ENCODE measurements at places on chromosomes 11 and 22.

DNA sequence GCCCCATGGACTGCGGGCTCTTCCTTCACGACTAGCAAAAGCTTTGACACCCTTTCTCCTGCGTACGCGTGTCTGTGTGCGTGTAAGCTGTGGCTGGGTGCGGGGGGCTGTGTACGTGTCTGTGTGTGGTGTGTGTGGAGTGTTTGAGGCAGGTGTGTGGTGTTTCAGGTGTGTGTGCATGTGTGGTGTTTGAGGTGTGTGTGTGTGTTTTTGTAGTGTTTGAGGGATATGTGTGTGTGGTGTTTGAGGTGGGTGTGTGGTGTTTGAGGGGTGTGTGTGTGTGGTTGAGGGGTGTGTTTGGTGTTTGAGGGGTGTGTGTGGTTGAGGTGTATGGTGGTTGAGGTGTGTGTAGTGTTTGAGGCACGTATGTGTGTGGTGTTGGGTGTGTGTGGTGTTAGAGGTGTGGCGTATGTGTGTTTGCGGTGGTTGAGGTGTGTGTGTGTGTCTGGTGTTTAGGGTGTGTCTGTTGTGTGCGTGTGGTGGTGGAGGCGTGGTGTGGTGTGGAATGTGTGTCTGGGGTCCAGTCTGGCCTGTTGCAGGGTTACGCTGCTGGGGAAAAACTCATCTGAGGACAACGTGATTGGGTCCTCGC is 687 bp upstream of the ARSA start:
- no peak for DNase-seq

DNA sequence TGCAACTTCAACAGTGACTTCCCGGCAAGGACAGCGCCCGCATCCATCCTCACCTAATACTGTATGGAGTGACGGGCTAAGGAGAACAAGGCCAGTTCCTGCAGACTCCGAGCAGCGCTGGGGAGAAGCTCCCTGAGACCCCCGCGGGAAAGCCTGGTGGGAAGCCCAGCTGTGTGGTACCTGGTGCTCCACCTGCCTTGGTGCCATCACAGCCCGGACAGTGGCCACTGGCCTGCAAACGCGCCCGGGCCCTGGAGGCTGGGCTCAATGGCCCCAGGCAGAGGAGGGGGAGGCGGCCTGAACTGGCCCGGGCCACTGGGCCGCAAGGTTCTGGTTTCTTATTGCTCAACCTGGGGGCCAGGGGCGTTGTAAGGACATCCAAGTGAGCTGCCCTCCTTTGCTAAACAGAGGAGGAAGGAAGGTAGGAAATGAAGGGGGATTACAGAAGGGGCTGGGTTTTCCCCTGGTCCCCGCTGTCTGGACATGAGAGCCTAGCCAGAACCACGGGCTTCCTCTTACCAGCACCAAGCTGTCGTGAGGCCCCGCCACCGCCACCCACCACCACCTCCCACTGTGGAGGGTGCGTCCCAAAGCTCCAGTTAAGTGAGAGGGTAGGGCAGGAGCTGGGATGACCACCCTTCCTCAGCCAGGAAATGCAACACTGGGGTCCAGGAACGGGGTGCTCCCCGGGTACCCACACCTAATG is 8.5 kb upstream of the CDC42BPG start:
- DNase-seq, result no peak

DNA sequence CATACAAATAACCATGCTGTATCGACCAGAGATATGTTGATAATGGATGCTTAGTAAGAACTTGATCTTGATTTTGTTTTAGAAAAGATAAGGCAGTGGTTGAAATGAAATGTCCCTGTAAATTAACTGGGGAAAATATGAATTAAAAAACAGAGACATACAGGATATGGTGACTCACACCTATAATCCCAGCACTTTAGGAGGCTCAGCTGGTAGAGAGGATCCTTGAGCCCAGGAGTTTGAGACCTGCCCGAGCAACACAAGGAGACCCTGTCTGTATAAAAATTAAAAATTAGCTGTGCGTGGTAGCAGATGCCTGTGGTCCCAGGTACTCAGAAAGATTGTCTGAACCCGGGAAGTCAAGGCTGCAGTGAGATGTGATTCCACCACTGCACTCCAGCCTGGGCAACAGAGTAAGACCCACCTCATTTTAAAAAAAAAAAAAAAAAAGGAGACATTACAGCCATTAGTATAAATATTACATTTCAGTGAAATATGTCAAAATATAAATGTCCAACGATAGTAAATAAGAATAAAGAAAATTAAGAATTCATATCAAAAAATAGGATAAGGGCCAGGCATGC is 4.6 kb downstream of the PICALM start:
- no peak for DNase-seq

DNA sequence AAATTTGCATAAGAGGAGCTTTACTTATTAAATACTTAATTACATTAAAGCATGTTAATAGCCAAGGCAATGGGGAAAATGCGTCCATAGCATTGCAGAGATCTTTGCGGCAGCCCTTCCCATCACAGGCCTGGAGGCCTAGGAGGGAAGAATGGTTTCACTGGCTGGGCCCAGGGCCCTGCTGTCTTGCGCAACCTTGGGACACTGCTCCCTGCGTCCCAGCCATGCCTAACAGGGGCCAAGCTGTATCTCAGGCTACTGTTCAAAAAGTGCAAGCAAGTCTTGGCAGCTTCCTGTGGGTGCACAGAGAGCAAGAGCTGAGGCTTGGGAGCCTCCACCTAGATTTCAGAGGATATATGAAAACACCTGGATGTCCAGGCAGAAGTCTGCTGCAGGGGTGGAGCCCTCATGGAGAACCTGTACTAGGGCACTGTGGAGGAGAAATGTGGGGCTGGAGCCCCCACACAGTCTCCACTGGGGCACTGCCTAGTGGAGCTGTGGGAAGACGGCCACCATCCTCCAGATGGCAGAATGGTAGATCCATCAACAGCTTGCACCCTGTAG is 46.0 kb downstream of the THAP12 start:
- DNase-seq, result no peak

DNA sequence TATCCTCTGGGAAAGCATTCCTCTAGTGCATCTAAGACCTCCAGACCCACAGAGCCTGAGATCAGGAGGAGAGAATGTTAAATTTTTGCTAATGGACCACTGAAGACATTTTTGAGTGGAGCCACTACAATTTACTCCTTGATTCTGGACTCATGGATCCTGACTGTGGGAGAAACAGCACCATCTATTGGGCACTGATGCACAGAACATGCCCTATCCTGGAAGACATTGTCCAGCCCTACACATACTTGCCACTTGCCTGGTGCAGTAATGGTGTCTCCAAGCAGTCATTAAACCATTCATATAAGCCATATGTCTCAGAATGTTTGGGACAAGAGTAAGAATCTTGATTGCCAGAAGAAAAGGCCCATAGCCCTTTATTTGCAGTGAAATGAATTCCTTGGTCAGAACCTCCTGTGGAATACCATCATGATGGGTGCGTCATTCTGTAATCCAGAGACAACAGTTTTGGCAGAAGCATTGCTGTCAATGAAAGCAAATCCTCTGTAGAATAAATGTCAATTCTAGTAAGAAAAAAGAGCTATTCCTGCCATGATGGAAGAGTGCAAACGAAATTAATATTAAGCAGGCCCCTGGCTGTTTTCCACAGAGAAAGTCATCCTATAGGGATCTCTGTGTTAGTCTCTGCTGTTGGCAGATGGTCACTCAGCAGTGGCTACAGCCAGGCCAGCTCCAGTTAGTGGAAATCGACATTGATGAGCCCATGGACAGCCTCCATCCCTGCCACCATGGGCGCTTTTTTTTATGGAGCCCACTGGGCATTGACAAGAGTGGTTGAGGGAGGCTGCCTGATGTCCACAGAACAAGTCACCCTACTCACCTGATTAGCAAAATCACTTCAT is 43.5 kb downstream of the GGTLC2 start:
- no peak for DNase-seq

GRCh38 chr22:32745996-32746322 is 55.5 kb upstream of the TIMP3 start:
- DNase-seq, result no peak

GRCh38 chr11:69615545-69616278 is 25.2 kb upstream of the CCND1 start:
- no peak for DNase-seq

- no peak for DNase-seq
Measured at GRCh38 chr22:19882446-19883381, 28.0 kb upstream of the GNB1L start.

- no peak for DNase-seq
Measured at GRCh38 chr11:109034339-109034696, 369.4 kb downstream of the DDX10 start.

DNA sequence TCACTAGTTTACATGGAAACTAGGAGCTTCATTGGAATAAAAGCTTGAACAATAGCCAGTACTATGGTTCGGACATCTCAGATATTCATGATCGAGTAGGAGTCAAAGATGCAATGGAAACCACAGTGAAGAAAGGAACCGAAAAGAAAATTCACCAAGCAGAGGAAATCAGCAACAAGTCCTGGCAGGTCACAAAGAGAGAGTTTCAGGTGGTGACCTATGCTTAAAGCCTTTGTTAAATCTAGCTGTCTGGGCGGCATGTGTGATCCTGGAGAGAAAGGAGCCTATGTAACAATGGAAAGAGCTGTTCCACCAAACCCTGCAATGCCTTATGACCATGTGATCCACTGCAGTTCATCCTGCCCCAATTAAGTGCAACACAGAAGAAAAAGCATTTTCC is 68.9 kb upstream of the POU2AF2 start:
- DNase-seq, result no peak

All from germinal center (tissue), 1 donor.